ENCODE measurements at places on chromosomes 3 and 15.
A peak's percentile ranks its signal among the peaks of the same experiment; 100 is the strongest.

- DNase-seq = no peak
Observed at GRCh38 chr3:50124800-50125178, 30.3 kb upstream of the SEMA3F start.

- peak; percentile 56 for DNase-seq
Observed at GRCh38 chr15:31200735-31201151, 99.2 kb upstream of the TRPM1 start.

- no peak for DNase-seq
Observed at GRCh38 chr15:50830477-50831354, 65.2 kb upstream of the SPPL2A start.

DNA sequence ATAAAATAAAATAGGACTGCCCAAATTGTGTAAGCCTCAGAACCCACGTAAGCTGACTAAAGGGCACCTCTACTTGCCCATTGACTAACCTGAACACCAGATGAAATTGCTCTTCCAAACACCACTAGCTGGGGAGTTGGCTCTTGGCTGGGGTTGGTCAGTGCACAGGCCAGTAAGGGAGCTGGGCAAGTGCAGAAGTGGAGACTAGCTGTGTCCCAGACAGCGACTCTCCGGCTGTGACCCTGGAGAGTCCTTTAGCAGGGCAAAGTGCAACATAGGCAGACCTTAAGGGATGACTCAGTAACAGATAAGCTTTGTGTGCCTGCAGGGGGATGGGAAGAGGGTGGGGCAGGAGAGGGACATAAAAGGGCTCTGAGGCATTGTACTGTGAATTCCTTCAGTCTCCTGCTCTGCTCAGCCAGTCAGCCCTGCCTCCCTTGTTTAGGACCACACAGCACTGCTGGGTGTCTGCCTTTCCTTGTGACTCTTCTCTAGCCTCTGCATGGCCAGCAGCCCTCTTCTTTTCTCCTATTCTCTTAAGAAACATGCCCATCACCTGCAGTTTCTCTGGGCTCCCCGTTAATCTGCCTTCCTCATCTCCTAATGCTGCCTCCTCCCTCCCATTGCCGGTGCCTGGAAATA is 13.2 kb downstream of the NR1I2 start:
- DNase-seq = no peak

DNA sequence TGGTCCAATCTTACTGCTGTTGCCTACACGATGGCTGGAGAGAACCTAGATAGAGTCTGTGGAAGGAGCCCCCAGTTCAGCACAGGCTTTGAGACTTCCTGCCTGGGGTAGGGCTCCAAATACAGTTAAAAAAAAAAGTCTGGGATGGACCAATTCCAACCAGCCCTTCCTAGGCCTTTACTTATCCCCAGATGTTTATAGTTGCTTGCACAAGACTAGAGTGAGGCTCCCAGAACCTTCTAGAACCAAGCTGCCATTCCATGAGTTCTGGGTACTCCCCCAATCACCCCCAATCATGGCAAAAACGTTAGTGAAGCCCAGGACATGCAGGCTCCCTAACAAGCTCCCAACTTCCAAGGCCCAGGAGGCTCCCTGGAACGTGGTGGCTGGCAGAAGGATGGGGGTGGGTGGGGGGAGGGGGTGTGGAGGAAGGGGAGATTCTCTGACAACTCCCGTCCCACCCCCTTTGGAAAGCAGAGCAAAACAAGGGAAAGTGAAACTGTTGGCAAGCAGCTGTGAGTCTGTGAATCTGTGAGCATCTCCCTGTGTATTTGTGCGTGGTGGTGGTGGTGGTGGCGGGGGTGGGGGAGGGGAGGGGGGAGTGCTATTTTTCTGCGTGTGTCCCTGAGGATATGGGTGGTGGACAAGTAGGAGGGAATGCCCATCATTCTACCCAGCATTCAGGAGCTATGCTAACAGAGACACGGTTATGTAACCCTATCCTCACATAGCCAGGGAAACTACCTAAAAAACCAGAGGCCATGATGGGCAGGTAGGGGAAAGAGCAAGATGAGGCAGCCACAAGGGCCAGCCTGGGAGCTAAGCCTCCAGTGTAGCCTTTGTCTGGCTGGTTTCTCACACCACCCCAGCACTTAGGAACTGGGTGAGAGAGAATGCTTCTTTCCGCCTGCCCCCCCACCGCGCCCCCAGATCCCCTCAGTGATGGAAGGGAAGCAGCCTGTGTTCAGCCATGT is 2.0 kb downstream of the MST1R start:
- DNase-seq = no peak

GRCh38 chr15:42608752-42609488 is 33.5 kb downstream of the STARD9 start:
- DNase-seq = no peak

GRCh38 chr15:31216215-31216911 is 110.3 kb upstream of the KLF13 start:
- peak; percentile 8 for DNase-seq

- no peak for DNase-seq
Observed at GRCh38 chr15:36632226-36632625, 52.8 kb downstream of the CDIN1 start.

DNA sequence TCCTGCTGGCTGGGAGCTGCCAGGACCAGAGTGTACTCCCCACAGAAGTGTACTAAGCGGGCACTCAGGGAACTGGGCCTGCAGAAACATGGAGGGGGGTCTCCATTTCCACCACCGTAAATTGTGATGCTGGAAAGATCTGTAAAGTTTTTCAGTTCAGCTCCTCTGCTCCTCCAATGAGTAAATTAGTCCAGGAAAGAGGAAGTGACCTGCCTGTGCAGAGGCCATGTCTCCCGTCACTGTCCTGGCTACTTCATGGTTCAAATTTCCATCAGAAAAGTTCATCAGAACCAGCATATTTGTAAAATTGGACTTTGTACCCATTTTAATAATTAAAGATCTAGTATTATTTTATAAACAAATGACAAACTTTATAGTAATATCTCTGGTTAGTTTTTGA is 226.7 kb upstream of the THBS1 start:
- DNase-seq = no peak

- no peak for DNase-seq
Observed at GRCh38 chr3:107323723-107324122, 53.5 kb upstream of the CCDC54 start.

GRCh38 chr3:146100825-146101444 is 60.0 kb downstream of the PLOD2 start:
- DNase-seq = no peak

DNA sequence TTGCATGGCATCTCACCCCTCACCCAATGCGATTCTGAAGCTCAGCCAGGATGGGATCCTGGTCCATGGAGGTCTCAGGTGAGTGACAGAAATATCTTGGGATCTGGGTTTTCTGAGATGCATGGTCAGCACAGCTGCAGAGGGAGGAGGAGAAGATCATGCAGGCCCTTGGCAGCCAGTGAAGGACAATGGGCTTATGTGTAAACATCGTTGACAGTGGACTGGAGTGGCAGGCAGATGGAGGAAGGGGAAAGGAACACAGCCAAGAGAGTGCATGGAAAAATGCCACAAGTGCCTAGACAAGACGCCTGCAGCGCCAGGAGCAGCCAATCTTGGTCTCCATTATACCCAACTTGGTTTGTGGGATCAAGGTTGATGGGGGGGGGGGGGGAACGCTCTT is 347.9 kb downstream of the MCTP2 start:
- no peak for DNase-seq

DNA sequence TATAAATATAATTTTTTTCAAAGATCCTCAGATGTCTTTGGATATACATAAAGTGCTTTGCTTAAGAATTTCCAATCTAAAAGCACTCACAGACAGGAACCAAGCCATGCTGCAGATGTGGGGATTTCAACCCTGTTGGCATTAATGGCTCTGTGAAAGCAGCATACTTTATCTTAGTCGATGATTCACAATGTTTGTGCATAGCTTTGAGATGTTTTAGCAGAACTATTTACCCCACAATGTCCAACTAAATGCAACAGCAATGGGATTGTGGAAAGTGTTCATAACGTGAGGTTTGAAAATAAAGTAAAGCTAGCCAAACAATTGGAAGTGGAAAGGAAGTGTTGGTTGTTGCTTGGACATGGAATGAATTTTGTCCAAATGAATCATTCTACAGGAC is 371.4 kb downstream of the SOX2 start:
- no peak for DNase-seq

GRCh38 chr15:83692746-83693581 is 39.0 kb downstream of the ADAMTSL3 start:
- DNase-seq = no peak

- no peak for DNase-seq
Observed at GRCh38 chr3:189779166-189779565, 148.0 kb downstream of the TP63 start.

DNA sequence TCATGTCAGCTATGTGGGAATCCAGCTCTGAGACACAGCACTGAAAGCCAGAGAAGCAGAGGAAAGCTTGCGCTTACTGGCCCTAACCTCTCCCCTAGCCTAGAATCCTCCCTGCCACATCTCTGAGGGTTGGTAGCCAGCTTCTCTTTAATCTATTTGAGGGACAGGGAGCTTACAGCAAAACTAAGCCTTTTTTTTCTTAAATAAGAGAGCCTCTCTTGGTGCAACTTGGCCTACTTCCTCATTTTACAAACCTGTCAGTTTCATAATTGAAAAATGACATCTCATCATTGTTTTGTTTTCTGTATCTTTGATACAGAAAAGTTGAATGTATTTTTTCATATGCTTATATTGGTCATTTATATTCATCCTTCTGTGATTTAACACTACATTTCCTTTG is 193.9 kb downstream of the ZNF621 start:
- no peak for DNase-seq

DNA sequence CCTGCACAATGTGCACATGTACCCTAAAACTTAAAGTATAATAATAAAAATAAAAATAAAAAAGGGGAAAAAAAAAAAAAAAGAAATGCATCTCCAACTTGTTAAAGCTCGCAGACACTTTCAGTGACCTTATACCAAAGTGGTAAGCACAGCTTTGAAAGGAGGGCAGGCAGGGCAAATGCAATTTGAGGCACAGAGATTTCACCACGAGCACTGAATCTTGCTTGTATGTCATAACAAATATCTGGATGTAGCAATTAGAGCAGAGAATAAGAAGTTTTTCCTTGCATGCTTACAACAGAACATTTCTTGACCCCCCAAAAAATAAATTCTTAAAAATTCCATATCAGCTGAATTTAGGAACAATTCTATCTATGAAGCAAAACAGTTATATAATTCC is 66.5 kb downstream of the FBN1 start:
- no peak for DNase-seq

- no peak for DNase-seq
Observed at GRCh38 chr15:65888981-65889380, 19.7 kb downstream of the RAB11A start.

- no peak for DNase-seq
Observed at GRCh38 chr3:131922356-131922755, 112.5 kb downstream of the CPNE4 start.

DNA sequence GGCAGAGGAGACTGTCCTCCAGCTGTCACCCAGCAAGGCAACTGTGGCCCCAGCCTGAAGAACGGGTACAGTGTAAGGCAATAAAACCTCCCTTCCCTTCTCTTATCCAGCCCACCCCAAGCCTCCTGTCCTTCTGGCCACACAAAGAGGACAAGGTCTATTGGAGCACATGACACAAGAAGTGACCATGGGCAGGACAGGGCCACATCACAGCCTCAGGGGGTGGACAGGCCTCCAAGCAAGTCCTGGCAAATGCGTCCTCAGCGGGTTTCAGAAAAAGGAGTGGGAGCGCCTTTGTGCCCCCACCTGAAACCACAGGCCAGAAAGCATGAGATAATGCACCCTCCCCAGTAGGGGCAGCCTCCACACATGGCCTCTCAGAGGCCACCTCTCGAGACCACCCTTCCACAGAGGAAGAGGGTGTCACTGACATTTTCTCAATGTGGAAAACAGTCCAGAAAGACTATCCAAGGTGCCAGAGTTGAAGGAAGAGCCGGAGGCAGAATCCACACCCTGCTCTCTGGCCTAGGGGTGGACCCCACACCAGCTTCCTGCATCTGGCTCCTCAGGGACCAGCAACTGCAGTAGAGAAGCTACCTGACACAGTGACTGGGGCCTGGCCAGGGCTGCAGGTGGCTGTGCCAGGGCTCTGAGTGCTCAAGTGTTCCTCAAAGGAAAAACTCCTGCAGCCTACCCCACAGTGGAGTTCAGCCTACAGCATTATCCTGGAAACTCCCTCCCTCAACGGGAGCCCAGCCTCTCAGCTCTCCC is 43.9 kb downstream of the CCDC12 start:
- no peak for DNase-seq

- DNase-seq = no peak
Observed at GRCh38 chr3:49339581-49339940, 292 bp downstream of the USP4 start.

- DNase-seq = no peak
Observed at GRCh38 chr3:182438398-182438797, 354.9 kb upstream of the ATP11B start.

DNA sequence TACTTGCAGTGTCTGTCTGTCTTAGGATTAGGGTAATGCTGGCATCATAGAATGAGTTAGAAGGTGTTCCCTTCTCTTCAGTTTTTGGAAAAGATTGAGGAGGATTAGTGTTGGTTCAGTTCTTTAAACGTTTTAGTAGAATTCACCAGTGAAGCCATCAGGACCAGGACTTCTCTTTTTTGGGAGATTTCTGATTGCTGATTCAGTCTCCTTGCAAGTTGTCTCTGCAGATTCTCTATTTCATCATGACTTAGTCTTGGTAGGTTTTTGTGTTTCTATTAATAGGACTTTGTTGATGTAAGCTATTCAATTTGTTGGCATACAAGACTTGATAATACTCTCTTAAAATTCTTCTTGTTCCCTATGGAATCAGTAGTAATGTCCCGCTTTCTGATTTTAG is 48.9 kb downstream of the STT3B start:
- DNase-seq = no peak

DNA sequence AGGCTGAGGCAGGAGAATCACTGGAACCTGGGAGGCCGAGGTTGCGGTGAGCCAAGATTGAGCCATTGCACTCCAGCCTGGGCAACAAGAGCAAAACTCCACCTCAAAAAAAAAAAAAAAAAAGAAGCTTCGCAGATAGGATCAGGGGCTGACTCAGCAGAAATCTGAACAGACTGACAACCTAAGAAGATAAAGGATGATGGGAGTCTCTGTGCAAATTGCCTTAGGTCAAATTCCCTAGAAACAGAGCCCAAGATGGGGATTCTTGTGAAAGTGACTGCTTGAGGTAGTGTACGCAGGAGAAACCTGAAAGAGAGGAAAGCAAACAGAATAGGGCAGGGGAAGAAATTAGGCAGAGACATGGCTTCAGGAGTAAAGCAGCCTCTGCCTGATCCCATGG is 160.8 kb upstream of the LRIG1 start:
- DNase-seq = no peak

DNA sequence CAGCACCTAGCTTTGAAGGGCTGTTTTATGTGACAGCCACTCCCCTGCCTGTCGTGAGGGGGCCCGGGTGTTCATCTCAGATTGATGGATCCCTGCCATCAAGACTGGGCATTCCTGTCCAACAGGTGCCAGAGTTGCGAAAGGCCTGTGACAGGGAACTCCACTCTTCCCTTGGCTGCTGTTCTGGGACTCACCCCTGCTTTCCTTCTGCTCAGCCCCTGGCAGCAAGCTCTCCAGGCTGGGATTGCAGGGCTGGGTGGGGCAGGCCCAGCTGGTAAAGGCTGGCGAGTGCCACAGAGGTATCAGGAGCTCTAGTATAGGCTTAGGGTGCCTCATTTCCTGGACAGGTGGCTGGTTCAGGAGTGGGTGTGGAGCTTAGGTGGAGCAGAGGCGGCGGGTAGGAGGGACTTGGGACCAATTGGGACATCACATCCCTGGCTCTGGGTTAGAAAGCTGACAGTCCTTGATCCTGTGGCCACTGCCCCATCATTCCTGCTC is at the start of gene PLA2G4B:
TSS of gene PLA2G4B (plus strand) at position 448 of the 498 bp plus-strand sequence. CDS start 67 bp downstream, outside the sequence.
- no peak for DNase-seq

- no peak for DNase-seq
Observed at GRCh38 chr3:25728101-25728500, 55.1 kb downstream of the NGLY1 start.

- no peak for DNase-seq
Observed at GRCh38 chr3:158264894-158265293, 155.0 kb downstream of the RSRC1 start.
